ENCODE measurements at places on chromosomes 6 and 20.

DNA sequence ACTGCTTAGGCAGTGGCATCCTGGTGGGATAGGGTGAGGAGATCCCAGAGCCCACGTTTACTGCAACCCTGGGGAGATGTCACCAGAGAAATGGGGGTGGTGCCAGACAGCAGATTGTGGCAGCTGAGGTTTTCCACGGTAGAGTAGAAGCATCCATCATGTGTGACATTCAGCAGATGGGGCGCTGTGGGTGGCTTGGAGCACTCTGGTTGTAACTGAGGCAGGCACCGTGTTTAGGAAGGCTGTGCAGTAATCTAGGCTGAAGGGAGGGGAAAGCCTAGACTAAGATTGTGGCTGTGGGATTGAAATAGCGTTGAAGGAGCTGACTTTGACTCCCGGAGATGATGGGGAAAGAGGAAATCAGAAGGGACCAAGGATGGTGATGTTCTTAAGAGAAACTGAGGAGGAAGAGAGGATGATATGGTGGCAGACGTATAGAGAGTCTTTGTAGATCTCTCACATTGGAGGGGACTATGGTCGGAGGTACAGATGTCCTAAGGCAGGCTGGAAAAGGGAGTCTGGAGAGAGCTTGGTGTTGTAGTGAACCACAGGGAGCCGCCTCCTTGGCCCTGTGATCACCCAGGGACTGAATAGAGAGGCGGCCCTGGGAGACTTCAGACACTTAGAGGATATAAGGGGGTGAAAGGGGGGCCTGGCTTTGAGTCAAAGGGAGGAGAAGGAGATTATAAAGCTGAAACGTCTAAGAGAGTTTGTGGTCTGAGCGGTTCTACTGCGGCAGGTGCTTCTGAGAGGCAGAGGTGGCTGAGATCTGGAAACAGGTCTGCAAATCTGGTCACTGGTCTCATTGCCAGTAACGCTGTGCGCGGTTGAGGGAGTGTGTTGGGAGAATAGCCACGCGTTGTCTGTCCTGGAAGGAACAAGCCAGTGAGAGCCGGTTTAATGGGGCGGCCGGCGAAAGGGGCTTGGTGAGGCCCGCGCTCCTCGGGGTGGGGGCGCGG, 792 bp upstream of the MICA start:
- DNase-seq = peak; percentile 26

DNA sequence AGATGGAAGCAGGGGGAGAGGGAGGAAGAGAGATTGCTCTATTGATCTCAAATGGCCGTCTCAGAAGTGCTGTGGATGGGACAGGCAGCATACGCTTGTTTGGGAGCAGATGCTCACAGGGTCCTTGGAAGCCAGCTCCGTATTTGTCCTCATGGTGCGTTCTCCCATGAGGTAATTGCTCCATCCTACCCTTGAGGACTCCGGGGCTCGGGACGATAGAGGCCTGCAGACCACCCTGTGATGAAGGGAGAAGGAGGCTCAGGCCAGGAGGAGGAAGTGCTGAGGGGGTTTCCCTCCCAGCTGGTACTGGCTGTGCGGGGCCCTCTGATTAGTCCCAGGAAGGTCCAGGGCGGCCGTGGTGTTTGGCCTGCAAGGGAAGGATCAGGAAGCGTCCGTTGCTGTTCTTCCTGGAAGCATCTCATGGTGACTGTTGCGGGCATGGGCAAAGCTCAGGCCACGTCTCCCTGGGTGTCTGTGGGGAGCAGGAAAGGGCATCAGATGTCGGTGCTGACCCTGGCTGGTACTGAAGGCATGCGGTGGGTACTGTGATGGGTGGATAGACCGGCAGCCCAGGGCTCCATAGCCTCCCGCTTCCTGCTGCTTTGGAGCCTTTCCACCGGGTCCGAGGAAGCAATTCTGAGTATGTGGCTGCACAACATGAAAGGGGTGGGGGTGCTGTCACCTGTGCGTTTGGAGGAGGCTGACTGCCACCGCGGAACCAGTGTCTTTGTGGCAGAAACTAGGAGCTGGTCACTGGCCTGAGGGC, 158.3 kb downstream of the SYCP2 start:
- no peak for DNase-seq

- DNase-seq = peak; percentile 45
Observed at GRCh38 chr6:106609699-106610098, 19.6 kb downstream of the RTN4IP1 start.

GRCh38 chr6:9204171-9204570, 768.8 kb upstream of the SLC35B3 start:
- no peak for DNase-seq

- DNase-seq = no peak
Observed at GRCh38 chr6:80404889-80405288, 298.4 kb downstream of the BCKDHB start.

DNA sequence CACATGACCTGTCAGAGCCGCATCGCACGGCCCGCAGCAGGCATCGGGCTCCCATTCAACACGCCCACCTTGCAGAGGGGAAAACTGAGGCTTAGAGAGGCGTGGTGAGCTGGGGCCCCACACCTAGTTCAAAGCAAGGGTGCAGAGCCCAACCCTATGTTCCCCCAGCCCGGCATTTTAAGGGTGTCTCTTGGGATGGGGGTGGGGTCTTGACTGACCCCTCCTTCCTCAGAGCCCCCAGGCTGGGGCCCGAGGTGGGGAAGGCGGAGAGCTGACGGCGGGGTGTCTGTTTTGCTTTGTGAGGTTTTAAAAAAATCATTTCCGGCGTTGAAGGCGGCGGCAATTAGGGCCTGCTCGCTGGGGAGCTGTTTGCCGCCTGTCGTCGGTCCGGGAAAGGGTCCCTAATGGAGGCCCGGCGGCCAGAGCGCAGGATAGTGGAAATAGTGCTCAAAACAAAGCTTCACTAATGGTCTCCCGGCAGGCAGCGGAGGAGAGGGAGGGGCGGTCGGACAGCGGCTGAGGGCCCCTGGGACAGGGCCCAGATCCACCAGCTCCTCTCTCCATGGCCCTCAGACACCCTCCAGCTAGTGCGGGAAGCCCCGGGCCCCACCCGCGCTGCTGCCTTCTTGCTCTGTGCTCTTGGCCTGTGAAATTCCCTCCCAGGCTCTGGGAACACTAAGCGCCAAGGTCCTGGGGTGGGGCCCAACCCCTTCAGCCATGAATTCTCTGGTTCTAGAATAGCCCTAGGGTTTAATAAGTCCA, 11.9 kb downstream of the VSTM2L start:
- peak; percentile 81 for DNase-seq

DNA sequence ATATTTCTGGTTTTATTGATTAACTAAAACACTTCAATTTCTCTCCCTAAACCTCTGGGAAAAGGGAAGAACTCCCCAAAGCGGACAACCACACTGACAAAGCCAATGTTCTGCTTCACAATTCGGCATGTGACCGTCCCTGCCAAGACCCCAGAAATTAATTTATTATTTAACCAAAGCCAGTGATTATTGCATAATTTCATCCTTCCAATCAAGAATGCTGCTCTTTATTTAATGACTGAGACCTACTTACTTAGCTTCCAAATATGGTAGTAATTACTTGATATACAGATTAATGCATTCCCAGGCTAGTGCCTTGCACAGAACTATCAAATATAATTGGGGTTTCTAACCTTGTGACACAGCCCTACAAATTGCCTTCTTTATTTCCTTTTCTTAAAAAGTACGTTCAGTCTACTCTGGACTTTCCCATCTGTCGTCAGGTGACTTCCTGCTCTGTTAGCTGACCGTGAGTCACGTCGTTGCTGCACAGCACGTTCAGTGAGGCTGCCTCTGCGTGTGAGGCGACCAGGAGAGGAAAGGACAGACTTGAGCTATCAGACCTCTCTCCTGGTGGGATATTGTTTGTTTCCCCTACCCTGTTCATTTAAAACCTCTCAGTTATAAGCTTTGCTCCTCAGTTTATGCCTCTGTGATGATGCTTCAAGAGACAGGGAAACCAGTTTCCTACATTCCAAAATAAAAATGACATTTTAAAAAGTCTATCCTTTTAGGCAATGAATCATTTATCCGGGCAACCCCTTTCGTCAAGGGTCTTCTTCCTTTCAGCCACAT, 55.7 kb upstream of the TNFAIP3 start:
- peak; percentile 33 for DNase-seq
